CD4-positive, alpha-beta T cell treated with Interleukin-6 at 100 ng/mL for 8 hours (primary cell): ENCODE measurements at places on chromosomes 5 and 9.

GRCh38 chr5:58505502-58505901 lies 14.3 kb downstream of the GAPT start:
- no peak for DNase-seq

- DNase-seq, result no peak
Measured at GRCh38 chr5:154373729-154374179, 72.0 kb upstream of the SAP30L start.

- DNase-seq, result no peak
Measured at GRCh38 chr9:104850786-104851545, 77.0 kb downstream of the ABCA1 start.

GRCh38 chr9:79325501-79325900 lies 246.3 kb upstream of the TLE4 start:
- DNase-seq, result no peak

DNA sequence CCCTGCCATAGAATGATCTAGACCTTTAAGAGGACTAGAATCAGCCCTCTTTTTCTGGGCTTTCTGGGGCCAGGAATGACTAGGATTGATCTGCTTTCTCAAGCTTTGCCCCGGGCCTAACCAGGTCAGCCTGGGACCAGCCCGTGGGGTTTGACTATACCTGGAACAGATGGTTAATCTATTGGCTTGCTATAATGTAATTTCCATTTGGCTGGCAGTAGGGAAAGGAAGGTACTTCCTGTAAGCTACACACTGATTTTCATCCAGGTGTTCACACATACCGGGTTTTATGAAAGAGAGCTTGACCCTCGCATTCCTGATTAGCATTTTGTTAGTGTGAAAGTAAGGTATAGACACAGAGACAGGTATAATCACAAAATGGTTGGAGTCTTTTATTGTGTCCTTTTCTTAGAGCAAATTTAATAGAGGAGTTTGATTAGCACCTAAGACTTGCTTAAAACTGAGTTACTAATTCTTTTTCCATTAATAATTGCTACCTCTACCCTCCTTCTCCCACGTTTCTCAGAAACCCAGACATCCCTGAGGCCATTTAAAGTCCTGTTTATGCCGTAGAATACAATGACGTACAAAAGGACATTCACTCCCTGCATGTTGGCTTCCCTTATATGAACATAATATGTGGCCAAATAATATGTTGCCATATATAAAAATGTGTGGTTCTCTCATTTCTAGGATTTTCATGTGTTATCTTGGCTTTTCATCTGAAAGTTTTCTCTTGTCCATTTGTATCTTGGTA lies 17.3 kb downstream of the LNPEP start:
- no peak for DNase-seq

GRCh38 chr5:17235731-17236330 lies 18.4 kb downstream of the BASP1 start:
- DNase-seq, result no peak

DNA sequence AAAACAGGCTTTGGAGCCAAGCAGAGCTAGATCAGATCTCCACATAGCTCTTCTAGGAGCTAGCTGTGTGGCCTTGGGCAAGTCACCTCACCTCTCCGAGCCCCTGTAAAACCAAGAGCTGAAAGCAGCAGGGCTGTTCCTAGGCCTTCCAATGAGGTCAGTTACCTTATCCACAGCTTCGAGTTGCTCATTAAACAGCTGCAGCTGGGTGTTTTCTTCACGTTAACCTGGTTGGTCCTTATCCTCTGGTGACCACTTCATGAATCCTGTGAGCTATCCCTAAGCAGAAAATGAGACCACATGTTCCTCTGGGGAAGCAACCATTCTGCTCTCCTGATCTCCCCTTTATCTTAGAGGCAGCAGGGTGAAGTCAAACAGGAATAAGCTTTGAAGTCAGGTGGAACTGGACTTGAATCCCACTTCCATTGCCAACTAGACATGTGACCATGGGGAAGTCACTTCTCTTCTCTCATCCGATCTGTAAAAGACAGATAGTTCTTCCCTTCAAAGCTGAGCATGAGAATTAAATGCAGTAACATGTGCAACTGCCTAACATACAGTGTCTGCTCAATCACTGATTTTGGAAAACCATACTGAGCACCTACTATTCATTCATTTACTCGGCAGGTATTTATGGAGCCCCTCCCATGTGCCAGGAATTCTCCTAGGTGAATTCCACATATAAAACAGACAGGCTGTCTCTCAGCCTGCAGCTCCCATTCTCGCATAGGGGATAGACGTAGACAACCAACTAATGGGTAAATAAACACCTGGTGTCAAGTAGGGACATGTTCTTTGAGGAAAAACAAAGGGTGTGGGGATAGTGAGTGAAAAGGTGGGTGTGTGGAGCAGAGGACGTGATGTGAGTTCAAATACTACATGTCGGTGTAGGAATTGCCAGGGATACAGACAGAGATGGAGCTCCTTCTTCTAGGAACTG lies 111.7 kb upstream of the BOD1 start:
- no peak for DNase-seq

DNA sequence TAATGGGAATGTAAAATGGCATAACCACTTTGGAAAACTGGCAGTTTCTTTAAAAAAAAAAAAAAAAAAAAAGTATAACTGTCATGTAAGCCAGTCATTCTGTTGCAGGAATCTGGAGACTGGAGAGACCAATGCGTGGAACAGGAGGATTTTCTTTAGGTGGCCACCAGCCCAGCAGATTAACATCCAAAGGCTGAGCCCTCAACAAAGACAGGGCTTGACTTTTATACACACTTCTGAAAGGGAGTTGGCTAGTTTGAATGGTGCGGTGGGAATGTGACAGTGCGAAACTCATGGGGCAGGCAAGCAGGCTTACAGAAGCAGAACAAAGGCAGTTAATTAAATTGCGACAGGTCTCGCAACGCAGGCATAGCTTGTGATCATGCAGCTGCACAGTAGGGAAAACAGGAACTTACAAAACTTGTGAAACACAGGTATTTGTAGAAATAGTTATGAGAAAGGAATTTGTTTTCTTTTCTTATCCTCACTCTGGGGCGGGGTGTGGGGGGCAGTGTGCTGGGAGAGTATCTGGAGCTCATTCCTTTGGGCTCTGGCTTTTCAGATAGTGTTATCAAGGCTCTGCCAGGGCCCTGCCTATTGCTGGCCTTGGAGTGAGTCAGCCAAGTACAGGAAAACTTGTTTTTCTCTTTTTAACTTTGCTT lies 12.0 kb downstream of the UIMC1 start:
- no peak for DNase-seq

DNA sequence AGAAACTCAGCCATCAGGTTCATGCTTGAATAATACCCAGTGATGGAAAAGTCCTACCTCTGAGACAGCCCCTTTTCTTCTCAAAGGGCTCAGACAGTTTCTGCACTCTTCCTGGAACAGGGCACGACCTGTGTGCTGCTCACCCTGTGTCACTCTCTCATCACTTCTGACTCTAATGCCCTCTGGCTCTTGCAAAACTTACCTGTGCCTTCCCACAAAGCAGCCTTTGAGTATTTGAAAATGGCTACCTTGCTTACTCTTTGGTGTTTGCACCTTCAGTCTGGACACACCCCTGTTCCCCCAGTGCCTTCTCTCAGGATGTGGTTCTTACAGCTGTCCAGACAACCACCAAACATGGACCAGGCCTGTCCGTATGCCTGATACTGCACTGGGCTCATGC lies 171.4 kb downstream of the GRIA1 start:
- DNase-seq, result no peak

GRCh38 chr5:80474929-80475328 lies 13.0 kb upstream of the FAM151B start:
- no peak for DNase-seq

DNA sequence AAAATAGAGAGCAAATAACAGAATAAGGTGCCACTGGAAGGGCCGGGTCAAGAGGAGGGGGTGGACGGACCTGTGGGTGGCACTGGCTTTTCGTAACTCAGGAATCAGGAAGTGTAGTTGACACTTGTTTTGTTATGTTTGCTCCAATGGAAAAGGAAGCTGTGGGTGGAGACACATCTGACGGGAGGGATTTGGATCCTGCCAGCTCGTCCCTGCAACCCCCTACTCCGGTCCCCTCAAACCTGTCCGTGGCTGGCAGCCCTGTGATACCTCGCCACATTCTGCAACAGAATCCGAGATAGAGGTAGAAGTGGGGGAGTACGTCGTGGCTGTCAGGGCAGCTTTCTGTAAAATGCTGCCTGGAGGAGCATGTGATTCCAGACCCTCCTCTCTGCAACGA lies 104.2 kb upstream of the IER5L start:
- DNase-seq, result no peak

DNA sequence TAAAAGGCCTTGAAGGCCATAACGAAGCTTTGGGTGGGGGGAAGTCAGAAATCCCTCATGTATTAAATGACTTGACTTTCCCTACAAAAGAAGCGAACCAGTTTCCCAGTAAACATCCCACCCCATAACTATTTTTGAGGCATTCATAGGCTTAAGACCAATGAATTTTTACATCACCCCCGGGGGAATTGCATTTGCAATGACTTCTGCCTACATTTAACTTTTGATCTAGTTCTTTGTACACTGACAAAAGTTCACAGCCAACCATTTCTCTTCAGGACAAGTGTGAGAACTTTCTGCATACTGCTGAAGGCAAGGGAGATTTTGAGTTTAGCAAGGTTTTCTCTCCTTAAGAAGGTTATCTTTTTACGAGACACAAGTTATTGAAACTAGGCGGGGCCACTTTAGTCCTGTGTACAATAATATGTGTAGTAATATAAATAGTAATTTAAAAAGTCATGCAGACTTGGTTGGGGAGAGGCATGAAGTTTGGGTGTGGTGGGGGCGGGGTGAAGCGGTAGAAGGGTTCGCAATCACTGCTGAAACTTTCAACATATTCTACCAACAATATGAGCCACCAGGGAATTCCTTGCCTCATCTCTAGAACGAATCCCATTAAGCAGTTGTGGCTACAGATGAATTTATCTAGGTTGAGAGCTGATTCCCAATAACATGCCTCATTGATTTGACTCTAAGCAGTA lies 2.5 kb downstream of the TJP2 start:
- no peak for DNase-seq

DNA sequence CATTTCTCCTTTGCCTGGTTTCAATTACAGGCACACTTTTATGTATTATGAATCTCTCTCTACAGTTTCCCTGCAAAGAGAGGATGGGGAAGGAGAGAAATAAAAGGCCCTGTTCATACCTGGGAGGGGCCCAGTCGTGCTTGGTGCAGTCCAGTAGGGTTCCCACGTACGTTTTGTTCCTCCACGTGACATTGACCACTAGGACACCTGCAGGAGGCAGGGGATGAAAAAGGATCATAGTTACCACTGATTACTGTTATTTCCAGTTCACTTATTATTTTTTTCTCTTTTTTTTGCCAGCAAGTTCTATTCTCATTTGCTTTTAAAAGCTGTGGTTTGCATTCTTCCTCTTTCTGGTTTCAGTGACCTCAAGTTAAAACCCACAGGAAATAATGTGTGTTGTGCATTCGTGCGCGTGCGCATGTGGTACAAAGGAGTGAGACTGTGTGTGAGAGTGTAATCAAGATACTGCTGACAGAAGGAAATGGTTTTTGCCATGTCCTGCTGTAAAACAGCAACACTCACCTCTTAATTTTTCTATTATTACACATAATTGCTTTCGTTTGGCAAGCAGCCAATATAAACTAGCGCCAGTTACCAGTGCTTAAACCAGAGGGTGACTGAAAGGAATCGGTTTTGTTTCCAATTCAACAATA lies 96.8 kb downstream of the ZNF608 start:
- peak; percentile 56 for DNase-seq

DNA sequence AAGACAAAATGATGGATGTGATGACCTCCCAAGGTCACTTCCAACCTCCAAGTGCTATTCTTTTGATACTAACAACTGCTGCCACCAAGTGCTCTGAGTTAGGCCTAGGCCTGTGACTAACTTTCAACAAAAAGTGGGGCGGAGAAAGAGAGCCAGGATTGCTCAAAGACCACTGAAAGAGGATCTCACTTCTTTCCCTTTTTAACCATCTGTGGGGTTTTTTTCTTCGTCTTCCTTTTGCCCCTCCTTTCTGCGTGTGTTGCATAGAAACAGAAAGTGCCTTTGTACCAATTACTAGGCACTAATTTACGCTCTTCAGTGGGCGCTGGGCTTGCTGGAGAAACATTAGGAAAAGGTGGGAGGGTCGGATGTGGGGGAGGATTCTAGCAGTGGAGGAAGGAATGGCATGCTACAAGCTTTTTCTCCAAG lies 8.0 kb downstream of the KLF9 start:
- no peak for DNase-seq

DNA sequence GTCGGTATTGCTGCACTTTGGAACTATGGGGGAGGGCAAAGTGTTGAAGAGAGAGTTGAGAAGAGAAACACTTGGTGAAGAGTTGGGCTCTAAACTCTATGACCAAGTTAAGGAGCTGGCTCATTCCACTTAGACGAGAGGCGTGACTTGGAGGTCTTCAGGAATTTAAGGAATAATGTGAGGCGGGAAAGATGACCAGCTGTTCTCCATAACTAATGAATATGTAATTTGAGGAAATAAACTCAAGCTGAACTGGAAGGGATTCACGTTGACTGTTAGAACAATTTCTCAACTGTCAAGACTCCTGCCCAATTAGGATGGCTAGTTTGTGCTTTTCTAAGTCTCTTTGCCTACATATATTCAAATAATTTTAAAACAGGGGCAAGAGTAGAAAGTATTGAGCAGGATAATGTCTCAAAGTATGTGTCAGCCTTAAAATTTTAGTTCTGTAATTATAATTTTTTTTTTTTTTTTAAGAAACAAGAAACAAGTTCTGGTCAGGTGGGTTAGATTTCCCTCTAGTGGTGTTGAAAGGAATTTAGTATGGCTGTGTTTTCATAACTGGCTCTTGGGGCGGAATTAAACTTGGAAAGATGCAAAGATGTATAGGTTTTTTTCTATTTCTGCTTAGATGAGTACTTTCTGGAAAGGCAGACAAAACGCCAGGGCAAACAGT lies 33.4 kb downstream of the TMEM252 start:
- no peak for DNase-seq

DNA sequence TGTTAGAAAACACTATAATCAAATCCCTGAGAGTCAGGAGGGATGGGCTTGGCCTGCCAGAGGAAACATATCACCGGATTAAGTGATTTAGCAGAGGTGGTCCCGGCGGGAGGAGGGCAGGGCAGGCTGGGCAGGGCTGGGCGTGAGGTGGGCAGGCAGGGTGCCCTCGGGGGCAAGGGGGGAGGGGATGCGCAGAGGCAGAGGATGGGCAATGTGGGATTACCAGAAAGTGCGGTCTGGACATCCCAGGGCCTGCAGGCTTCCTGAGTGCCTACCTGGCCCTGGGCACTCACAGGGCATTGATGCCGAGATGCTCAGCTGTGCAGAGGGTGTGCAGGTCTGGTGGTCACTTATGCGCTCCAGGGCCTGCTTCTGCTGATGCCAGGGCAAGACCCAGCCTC lies 115.2 kb downstream of the ADAMTS2 start:
- no peak for DNase-seq

- no peak for DNase-seq
Measured at GRCh38 chr5:92887254-92887653, 693.8 kb downstream of the NR2F1-AS1 start.

GRCh38 chr5:35826554-35826953 lies 30.1 kb upstream of the IL7R start:
- DNase-seq, result no peak

- DNase-seq, result peak; percentile 62
Measured at GRCh38 chr9:132411091-132411508, 1.1 kb downstream of the CFAP77 start.
